ENCODE measurements at places on chromosomes 16 and 17.

GRCh38 chr16:72179204-72179970, 7.4 kb upstream of the PMFBP1 start:
- no peak for DNase-seq

DNA sequence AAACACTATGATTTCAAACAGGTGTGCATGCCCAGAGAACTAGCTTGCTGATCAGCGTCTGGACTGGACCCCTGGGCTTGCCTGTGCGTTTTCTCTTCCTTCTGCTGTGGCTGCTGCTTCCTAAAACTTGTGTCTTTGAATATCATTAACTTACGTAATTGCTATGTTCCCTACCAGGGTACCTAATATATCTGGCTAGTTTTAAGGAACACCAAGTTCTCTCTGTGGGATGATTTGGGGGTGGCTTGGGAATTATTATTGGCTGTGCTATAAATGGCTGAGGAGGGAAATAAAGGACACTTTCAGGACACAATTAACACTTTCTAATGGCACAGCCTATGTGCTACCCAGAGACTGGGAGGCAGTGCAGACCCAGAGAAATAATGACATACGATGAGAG, 606.0 kb upstream of the RBFOX1 start:
- DNase-seq = no peak

DNA sequence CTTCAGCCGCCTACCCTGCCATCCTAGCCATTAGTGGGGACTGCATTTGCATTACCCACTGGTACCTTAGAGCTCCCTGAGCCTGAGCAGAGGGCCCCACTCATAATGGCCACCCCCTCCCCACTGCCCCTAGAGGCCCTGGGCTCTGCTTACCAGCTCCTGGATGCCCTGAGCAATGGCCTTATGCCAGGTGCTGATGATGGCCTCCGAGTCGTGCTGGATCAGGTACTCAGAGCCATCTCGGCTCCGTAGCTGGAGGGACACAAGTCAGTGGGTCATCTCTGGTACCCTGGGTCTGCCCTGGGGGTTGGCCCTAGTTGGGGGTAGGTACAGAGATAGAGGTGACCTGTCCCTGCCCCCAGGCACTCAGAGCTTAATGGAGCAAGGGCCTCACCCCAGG, 34.9 kb downstream of the ARHGAP27 start:
- DNase-seq = no peak

- no peak for DNase-seq
Measured at GRCh38 chr16:78906135-78906534, 694.4 kb downstream of the MAF start.

DNA sequence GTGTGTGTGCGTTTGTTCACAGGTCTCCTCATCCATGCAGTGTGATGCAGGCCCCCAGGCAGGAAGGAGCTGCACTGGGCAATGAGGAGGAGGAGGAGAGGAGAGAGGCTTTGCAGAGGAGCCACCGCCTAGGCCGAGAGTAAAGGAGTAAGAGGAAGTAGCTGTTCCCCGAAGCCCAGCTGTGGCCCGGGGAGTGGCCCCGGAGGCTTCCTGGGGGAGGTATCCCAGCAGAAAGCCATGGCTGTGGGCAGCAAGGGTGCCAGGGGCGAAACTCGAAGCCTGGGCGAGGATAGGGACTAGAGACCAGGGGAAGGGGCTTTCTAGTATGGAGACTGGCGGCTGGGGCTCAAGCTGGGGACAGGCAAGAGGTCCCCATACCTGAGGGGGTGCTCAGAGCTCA, 12.2 kb downstream of the C16orf95 start:
- DNase-seq = no peak

- DNase-seq = no peak
Measured at GRCh38 chr16:89187032-89187769, 13.1 kb downstream of the SLC22A31 start.

DNA sequence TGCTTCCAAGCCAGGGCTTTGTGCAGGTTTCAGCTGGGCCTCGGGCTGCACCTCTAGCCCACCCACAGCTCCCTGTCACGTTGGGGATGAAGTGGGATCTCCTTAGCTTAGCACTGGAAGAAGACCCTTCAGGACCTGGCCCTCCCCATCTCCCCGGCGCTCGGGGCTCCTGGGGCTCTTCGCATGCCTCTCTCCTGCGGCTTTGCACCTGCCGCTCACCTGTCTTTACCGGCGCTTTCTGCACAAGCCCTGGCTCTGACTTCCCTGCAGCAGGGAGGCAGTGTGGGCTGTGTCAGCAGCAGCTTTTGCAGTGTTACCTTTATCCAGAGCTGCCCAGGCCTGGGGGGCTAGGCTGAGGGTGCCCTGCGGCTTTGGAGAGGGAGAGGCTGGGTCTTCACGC, 52.3 kb downstream of the NT5M start:
- no peak for DNase-seq

- no peak for DNase-seq
Measured at GRCh38 chr16:56549744-56550385, 15.0 kb upstream of the MT4 start.

- no peak for DNase-seq
Measured at GRCh38 chr17:19747829-19748806, at the start of gene ALDH3A1. ALDH3A1 (minus strand) TSS chr17:19748298; CDS start chr17:19745129, 3,169 bp downstream.

DNA sequence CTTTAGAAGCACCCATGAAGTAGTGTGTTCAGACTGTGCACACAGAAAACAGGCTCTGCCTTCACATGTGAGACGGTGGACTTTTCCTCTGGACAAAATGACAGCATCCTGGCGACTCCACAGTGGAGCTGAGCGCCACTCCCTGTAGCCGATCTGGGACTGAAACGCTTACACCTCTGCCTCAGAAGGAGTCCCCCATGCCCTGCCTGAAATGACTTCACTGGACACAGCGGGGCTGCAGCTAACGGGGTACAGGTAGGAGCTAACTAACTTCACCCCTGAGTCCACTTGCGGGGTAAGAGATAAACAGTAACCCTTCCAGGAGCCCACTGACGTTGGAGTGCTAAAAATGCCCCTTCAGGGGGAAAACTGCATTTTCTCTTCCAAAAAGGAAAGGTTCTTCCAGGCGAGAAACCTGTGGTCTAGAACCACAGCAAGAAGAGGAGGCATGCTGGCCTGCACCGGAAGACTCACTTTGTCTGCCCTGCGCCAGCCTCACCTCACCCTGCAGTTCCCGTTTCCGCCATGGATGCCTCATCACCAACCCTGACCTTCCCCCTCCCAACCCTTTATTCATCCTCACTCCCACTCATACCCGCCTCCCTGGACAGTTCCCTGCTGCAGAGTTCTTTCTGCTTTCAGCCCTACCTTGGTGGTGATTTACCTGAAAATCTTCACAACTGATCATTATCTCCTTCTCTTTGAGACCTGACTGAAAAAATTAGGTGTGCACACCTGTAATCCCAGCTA, 19.4 kb upstream of the ENDOV start:
- no peak for DNase-seq

- no peak for DNase-seq
Measured at GRCh38 chr16:13171313-13171712, 269.9 kb downstream of the SHISA9 start.

DNA sequence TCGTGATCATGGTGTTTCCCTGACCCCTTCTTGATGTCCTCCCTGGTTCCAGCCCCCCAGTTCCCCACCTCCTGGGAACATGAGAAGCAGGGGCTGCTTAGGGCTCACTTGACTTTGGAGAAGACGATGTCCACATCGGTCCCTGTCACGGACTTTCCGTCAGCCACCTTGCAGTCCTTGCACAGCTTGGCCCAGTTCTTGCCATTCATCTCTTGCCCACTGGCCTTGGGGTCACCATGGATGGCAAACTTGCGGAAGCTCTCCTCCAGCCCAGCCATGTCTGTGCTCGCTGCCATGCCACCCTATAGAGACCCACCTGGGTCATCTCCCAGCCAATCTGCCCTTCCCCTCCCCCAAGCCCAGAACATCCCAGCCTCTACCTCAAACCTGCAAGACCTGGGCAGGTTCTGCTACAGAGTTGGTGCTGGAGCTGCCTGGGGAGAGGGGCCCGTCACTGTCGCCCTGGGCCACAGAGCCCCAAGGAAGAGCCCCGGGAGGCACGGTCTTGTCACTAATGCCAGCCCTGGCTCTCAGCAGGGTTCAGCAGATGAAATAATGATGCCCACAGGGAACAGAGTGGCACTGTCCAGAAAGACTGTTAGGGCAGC, 2.4 kb downstream of the TPPP3 start:
- no peak for DNase-seq

GRCh38 chr16:9042964-9043680, 48.3 kb upstream of the HAPSTR1 start:
- no peak for DNase-seq

- DNase-seq = no peak
Measured at GRCh38 chr17:32527146-32527545, 40.4 kb downstream of the CDK5R1 start.

- DNase-seq = no peak
Measured at GRCh38 chr17:56933151-56933745, 19.4 kb upstream of the TRIM25 start.

DNA sequence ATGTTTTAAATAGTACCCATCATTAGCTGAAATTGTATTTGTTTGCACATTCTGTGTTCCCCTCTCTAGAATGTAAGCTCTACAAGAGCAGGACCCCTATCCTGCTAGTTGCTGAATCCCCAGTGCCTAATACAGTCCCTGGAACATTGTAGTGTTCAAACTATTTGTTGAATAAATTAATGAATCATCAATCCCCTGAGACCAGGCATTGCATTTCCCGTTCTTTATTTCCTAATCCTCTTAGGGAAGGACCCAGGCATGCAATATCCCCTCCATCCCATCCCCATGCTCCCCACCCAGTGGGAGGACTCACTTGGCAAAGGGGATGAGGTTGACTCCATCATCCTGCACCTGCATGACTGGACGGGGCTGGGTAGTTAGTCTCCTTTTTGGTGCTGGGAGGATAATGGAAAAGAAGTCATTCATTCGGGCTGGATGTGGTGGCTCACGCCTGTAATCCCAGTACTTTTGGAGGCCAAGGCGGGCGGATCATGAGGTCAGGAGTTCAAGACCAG, 3.2 kb downstream of the INCA1 start:
- DNase-seq = no peak

GRCh38 chr16:17419266-17419665, 51.5 kb downstream of the XYLT1 start:
- no peak for DNase-seq

GRCh38 chr17:12765548-12765947, 23.8 kb upstream of the ARHGAP44 start:
- no peak for DNase-seq

DNA sequence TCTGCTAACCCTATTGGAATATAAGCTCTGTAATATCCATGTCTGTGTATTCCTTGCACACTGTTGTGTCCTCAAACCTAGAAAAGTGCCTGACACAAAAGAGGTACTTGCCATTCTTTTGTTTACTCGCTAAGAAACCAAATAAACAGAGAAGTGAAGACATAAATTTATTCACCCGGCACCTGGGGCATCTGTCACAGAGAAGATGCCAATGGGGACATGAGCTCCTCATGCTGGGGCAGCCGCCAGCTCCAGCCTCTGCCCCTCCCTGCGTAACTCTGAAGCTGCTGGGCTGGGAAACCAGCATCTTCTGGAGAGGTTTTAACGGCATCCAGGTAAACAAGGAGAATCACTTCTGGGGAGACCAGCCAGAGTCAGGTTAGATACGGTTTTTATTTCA, 15.1 kb upstream of the CDRT4 start:
- DNase-seq = no peak

DNA sequence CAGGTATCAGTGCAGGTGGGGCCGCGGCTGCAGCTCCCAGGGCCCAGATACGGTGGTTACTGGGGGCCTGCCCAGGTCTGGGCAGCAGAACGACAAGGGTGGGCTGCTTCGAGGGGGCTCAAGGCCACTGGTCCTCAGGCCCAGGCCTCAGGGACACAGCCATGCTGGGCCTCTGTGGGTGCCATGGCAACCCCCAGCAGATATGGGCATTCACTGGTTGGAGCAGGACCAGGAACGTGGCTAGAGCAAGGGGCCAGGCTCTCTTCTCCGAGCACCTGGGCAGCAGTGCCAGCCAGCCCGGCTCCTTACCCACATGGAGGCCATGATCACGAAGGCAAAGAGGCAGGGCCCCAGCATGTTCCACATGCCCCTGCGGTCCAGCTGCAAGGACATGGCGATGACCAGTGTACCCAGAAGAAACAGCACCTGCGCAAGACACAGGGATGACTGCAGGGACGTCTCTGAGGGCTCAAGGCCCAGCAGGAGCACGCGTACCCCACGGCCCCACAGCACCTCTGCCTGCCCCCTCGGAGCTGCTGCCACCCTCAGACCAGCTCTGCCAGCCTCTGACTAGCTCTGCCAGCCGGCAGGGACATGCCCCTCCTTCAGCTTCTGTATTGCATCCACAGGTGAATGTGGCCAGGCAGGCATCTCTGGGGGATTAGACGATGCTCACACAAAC, 2.1 kb upstream of the MRPL28 start:
- DNase-seq = no peak

- no peak for DNase-seq
Measured at GRCh38 chr16:48231727-48232492, 12.2 kb upstream of the LONP2 start.

DNA sequence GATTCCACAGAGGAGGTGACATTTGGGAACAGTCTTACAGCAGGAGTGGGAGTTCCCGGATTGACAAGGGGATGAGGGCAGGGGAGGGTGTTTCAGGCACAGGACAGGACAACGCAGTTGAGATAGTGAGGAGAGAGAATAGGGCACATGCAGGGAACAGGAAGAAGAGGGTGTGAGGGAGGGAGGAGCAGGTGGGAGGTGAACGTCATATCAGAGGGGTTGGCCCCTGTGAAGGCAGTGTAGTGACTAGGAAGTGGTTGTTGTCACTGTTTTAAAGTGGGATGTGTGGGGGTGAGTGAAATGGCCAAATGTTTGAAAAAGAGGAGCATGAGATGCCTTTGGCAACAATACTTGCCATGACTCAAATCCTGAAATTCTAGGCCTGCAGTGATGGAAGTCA, 12.2 kb downstream of the PRKCB start:
- no peak for DNase-seq

DNA sequence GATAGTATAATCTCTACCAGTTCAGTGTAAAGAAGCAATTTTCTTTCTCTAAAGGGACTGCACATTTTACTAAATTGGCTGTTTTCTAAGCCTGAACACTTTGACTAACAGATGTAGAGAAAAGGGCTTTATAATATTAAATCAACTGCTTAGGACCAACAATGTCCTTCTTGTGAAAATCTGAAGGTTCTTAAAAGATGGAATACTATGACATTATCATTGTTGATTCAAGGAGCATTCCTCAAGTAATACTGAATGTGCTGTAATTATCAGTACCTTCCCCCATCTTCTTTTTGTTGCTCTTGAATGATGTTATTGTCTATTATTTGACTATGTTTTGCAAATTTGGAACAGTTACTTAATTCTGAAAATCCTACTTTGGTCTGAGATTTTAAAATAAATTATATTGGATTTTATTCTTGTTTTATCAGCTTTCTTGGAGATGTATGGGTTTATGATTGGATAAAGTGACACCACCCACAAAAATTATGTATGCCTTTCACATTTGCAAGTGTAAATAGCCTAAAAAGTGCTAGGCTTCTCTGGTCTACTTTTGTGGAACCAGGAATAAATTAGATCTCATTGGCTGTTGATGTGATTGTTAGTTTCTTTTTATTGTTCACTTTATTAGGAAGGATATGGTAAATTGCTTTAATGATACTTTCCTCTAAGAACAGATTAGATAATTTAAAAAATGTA, 53.0 kb downstream of the TAOK1 start:
- no peak for DNase-seq

GRCh38 chr17:18182110-18182977, 1.3 kb upstream of the ALKBH5 start:
- DNase-seq = no peak

Measured in stimulated activated CD4-positive, alpha-beta T cell treated with anti-CD3 and anti-CD28 coated beads, Interleukin-15, amount 100 ng/mL, for 1 hour (primary cell).